ENCODE measurements at places on chromosomes 13 and 19.
A peak's percentile ranks its signal among the peaks of the same experiment; 100 is the strongest.

GRCh38 chr13:50626101-50626547 is 217.4 kb downstream of the DLEU7 start:
- peak; percentile 26 for DNase-seq

GRCh38 chr13:28626266-28626665 is 32.7 kb upstream of the POMP start:
- no peak for DNase-seq

GRCh38 chr13:24091080-24091479 is 69.4 kb upstream of the SPATA13 start:
- DNase-seq = no peak

GRCh38 chr13:111938741-111939665 is 127.9 kb upstream of the SOX1 start:
- no peak for DNase-seq

DNA sequence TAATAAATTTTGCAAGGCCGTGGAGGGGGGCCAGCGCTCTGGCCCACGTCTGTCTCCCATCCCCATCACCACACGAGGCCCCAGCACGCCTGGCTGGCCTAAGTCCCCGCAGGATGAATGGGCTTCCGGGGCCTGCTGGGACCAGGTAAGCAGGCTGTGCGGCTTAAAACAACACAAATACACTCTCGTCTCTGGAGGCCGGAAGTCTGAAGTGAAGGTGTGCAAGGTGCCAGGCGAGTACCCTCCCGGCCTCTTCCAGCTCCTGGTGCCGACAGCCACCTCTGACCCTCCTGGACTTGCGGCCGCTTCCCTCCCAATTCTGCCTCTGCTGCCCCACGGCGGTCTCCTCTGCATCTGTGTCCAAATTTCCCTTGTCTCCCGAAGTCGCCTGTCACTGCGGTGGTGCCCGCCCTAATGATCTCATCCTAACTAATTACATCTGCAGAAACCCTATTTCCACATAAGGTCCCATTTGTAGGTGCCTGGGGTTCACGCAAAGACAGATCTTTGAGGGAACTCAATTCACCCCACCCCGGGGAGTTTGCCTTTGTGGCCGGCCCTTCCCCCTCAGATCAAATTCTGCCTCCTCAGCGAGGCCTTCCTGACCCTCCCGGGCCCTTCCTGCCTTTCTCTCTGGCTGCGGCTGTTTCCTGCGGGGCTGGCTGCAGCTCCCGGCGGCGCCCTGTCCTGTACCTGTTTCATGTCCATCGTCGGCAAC is 8.1 kb upstream of the PTBP1 start:
- no peak for DNase-seq

- no peak for DNase-seq
Observed at GRCh38 chr19:44345959-44346358, 10.5 kb downstream of the ZNF112 start.

- no peak for DNase-seq
Observed at GRCh38 chr13:105984236-105984635, 551.2 kb downstream of the EFNB2 start.

GRCh38 chr13:35695448-35695770 is 218.9 kb upstream of the MAB21L1 start:
- DNase-seq = no peak

DNA sequence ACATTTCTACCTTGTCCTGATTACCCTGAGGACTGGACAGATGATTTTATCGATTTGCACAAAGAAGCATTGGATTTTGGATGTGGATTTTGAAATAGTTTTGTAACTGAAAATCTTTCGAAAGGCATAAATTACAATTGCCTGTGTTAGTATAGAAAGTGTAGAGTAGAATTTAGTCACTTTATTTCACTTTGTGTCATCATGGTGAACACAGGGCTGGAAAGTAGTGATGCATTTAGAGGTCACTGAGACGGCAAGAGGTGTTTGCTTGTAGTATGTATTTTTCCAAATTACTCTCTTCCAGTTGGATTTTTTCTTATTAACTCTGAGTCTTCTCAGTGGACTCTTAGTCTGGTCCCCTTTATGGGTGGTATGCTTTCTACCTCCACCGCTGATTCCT is 326.0 kb downstream of the NALCN start:
- DNase-seq = no peak

DNA sequence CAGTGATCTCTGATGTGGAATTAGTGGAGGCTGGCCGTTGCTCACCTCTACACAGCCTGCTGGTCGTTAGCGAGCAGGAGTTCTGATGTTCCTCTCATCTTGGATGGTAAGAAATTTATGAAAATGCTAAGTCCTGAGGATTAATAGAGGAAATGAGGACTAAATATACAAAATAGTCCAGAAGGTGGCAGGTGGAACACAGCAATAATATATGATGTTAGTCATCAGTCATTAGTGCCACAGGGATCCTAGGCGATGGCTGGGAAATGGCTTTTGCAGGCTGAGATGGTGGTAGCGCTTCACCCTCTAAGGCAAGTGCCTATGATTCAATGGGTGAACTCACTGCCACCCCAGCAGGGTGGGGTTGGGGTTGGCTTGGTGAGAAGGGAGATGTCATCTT is 338.6 kb upstream of the TMTC4 start:
- DNase-seq = no peak

DNA sequence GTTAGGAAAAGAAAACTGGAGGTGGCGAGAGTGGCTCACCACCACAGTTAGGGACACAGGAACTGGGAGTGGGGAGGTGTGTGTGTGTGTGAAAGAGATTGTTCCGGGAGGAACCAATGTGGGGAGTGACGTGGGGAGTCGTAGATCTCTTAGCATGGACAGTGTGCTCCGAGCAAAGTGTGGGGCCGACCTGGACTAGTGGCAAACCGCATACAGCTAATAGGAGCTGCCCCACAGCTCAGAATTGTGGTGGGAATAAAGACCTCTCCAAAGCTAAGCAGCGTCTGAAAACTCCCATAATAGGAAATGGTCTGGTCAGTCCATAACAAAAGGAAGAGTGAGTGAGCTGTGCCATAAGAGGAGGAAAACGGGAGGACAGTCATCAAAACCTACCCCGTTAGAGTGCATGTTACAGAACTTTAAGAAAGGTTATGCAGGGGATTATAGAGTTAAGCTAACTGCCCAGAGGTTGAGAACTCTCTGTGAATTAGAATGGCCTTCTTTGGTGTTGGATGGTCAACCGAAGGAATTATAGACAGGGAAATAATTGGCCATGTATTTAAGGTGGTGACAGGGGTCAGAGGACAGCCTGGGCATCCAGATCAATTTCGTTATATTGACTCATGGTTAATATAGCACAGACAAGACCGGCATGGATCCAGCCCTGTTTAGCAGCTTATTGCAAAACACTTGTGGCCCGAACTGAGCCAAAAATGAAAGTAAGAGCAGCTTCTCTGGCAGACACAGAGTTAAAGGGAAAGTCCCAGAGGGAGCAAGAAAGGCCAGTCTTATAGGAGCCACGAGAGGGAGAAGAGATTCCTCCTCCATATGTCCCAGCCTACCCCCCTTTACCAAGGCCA is 8.9 kb upstream of the SLC15A1 start:
- DNase-seq = peak; percentile 55

DNA sequence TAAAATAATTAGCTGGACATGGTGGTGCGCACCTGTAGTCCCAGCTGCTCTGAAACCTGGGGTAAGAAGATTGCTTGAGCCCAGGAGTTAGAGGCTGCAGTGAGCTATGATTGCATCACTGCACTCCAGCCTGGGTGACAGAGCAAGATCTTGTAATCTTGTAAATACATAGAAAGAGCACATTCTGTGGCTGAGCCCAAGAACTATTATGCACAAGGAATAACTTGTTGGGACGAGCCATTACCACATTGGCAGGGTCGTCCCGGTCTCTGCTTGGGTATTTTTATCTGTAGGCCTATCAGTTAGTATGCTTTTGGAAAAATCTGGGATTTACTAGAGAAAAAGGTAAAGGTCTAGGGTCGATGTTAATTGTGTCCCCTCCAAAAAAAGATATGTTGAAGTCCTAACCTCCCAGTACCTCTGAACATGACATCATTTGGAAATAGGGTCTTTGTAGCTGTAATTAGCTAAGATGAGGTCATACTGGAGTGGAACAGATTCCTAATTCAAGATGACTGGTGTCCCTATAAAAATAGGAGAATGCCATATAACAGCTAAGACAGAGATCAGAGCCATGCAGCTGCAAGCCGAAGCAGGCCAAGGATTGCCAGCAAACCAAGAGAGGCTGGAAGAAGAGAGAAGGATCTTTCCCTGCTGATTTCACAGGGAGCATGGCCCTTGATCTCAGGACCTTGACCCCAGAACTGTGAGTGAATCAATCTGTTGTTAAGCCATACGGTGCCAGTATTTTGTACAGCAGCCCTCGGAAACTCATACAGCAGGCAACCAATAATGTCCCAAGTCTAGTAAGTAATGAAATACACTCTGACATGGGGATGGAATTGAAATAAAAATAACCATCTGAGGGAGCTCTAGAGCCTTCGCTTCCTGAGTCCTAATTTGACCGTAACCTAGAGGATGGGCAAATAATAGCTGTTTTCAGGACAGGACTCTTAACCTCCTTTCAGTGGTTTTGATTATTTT is 77.0 kb downstream of the TM9SF2 start:
- DNase-seq = peak; percentile 29

DNA sequence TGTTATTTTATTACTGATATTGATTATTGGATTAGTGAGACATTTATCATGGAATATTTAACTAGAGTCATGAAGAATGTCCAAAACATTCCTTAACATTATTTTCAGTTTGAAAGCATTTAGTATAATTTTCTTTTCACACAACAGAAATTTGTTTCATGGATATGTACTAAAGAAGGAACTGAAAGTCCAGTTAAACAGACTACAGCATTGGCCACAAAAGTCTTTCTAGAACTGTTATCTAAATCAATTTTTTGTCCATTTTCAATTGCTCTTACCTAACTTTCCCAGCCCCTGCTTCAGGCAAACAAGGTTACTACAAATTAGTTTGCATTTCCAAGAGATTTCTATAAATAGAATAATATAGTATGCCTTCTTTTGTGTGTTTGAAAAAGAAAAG is 1018.0 kb upstream of the PCDH20 start:
- DNase-seq = no peak

- DNase-seq = no peak
Observed at GRCh38 chr13:67410645-67411044, 180.5 kb upstream of the PCDH9 start.
